Lower lobe of right lung (tissue), 2 donors: ENCODE measurements at places on chromosomes 2 and 18. TPM values are rescaled to one million over a fixed set of nuclear protein-coding genes. Genes with fewer than 3 reads are reported as not detected.
A peak's percentile ranks its signal among the peaks of the same experiment; 100 is the strongest.

DNA sequence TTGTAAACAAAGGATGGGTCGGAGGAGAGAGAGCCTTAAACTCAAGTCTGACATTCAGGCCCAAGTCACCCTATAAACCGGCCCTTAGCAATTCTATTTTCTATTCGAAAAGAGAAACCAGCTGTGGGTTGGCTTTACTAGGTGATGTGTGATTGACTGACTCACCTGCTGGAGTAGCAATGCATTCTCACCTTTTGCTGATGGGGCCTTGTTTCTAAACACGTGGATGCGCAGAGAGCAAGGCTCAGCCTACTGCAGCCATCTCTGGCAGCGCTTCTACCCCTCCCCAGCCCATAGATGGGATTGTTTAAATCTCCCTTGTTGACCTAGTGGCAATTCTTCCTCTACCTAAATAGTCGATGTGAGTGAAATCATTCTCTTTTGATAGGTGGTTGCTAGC lies 138.5 kb downstream of the MEIS1 start:
- H3K27ac ChIP-seq = peak overlapping the region; percentile 42
- peaks cover 39% of the 10 kb centered on the region for H3K27me3 ChIP-seq
- no peak for DNase-seq
- peaks cover 3% of the 10 kb centered on the region for H3K36me3 ChIP-seq

GRCh38 chr2:119756837-119757236 lies 2.9 kb upstream of the PTPN4 start:
- no peaks in the 10 kb centered on the region for H3K36me3 ChIP-seq
- H3K4me1 ChIP-seq = peaks cover 11% of the 10 kb centered on the region
- no peak overlapping the region for H3K27ac ChIP-seq
- no peaks in the 10 kb centered on the region for H3K27me3 ChIP-seq
- no peak for DNase-seq
- no peak overlapping the region for H3K4me3 ChIP-seq

DNA sequence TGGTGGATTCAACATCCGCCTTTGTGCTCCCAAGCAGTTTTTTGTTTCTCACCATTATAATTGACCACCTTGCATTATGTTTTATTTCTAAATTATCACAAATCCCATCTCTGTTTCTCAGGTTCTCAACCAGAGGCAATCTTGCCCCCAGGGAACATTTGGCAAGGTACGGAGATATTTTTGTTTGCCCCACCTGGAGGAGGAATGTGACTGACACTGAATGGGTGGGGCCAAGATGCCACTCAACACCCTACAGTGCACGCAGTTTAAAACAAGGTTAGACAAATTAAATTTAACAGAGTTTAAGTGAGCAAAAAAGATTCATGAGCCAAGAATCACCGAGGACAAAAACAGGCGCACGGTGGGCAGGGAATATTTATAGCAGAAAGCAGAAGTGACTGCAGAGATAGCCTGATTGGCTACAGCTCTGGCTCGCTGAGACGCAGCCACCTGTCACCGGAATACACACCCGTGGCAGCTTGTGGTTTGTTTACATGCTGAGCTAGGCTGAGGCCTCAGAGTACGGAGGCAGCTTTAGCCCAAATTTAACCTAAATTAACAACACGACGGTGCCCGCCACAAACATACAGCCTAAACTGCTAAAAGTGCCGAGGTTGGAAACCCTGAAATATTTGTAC lies 150.0 kb upstream of the ALKAL2 start:
- DNase-seq = no peak
- H3K27ac ChIP-seq = no peak overlapping the region
- H3K36me3 ChIP-seq = no peaks in the 10 kb centered on the region
- H3K4me3 ChIP-seq = peak overlapping the region; percentile 4
- H3K27me3 ChIP-seq = no peaks in the 10 kb centered on the region
- H3K4me1 ChIP-seq = peaks cover 4% of the 10 kb centered on the region

GRCh38 chr2:119333360-119333759 lies 33.3 kb downstream of the C2orf76 start:
- no peaks in the 10 kb centered on the region for H3K4me1 ChIP-seq
- no peak overlapping the region for H3K27ac ChIP-seq
- DNase-seq = no peak
- no peaks in the 10 kb centered on the region for H3K27me3 ChIP-seq
- H3K36me3 ChIP-seq = no peaks in the 10 kb centered on the region
- H3K4me3 ChIP-seq = no peak overlapping the region

DNA sequence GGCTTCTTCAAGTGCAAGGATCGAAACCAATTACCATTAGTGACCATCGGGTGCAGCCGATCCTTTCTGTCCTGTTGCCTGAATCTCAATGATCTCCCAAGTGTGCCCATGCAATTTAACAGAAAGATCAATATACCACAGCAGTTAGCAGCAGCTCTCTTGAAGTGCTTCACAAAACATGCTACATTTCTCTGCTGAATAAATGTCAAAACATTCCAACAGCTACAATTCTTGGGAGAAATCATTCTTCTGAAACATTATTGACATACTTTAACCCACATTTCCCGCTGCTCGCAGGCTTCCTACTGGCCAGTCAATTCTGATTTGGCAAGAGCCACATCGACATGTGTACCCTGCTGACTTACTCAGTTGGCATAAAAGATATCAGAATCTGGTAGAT lies 907.7 kb downstream of the TMEM182 start:
- H3K27ac ChIP-seq = no peak overlapping the region
- no peaks in the 10 kb centered on the region for H3K4me1 ChIP-seq
- no peaks in the 10 kb centered on the region for H3K36me3 ChIP-seq
- H3K27me3 ChIP-seq = no peaks in the 10 kb centered on the region
- H3K4me3 ChIP-seq = no peak overlapping the region

- no peak for DNase-seq
- H3K27me3 ChIP-seq = no peaks in the 10 kb centered on the region
- H3K36me3 ChIP-seq = no peaks in the 10 kb centered on the region
- H3K4me3 ChIP-seq = no peak overlapping the region
- no peak overlapping the region for H3K27ac ChIP-seq
Measured at GRCh38 chr2:162401871-162402270, 57.9 kb downstream of the GCA start.

GRCh38 chr2:147639891-147640290 lies 204.9 kb upstream of the ACVR2A start:
- no peaks in the 10 kb centered on the region for H3K36me3 ChIP-seq
- H3K27ac ChIP-seq = no peak overlapping the region
- no peak overlapping the region for H3K4me3 ChIP-seq
- DNase-seq = no peak

DNA sequence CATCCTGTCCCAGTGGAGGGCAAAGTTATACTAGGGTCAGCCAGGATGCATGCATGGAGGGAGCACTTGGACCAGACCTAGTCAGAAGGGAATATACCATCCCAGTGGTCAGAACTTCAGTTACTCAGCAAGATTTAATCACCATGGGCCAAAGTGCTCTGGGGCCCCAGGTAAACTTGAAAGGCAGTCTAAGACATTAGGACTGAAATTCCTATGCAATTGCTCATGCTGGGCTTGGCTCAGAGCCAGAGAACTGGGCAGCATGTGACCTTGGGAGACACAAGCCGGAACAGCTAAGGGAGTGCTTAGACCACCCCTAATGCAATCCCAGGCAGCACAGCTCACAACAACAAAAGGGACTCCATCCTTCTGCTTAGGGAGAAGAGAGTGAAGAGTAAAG lies 401.3 kb downstream of the KCNJ3 start:
- no peak for DNase-seq
- H3K4me3 ChIP-seq = no peak overlapping the region
- no peaks in the 10 kb centered on the region for H3K27me3 ChIP-seq
- no peak overlapping the region for H3K27ac ChIP-seq

DNA sequence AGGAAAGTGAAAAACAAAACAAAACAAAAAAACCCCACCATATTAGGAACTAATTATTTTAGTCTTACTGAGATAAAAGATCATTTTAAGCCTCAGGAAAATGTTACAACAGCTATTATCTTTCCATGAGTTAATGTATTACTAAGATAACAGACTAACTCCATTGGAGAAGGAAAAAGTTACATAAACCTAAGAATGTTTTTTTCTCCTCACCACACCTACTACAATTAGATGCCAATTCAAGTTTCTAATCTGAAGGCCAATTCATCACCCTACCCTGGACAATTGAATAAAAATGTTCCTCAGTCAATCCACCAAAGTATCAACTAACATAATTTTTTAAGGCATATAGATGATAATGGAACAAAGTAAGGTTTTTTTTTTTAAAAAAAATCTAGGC lies 10.2 kb upstream of the GFPT1 start:
- H3K27ac ChIP-seq = no peak overlapping the region
- no peak for DNase-seq
- no peaks in the 10 kb centered on the region for H3K4me1 ChIP-seq

GRCh38 chr2:236857246-236857645 lies 228.4 kb upstream of the COPS8 start:
- H3K4me1 ChIP-seq = no peaks in the 10 kb centered on the region

DNA sequence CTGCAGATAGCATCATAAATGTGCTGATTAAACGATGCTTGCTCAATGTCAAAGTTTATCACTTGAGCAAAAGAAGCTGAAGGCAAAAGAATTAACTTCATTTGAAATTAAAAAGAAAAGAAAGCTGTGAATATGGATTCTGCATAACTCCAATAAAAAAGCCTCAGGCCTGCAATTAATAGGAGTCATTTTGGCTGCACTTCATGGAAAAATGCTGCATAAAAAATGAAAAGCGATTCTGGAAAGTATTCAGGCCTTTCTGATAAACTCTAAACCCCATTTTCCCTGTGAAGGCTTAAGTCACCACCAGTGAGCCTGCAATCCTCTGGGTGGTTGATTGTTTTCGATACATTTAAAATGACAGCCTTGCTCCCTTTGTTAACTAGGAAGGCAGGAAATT lies 1793.4 kb downstream of the SUCLG1 start:
- H3K36me3 ChIP-seq = no peaks in the 10 kb centered on the region
- H3K4me3 ChIP-seq = no peak overlapping the region
- no peaks in the 10 kb centered on the region for H3K27me3 ChIP-seq
- H3K27ac ChIP-seq = no peak overlapping the region
- H3K4me1 ChIP-seq = no peaks in the 10 kb centered on the region

DNA sequence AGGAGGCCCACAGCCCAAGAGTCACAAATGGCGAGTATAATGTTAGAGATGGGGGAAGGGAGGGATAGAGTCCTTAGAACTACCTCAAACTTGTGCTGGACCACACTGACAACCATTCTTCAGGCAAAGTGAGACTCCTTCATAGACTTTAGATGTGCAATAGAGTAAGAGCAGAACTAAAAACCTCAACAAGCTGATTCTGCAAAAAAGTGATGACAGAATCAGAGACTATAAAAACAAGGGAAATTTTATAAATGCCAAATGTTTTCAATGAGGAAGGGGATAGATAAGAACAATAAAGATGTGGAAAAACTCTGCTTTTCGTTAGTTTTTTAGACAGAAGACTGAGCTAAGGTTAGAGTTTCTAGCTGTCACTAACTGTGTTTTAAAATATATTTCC lies 17.7 kb downstream of the SMC6 start:
- H3K27ac ChIP-seq = no peak overlapping the region
- no peak overlapping the region for H3K4me3 ChIP-seq
- no peak for DNase-seq
- no peaks in the 10 kb centered on the region for H3K4me1 ChIP-seq

DNA sequence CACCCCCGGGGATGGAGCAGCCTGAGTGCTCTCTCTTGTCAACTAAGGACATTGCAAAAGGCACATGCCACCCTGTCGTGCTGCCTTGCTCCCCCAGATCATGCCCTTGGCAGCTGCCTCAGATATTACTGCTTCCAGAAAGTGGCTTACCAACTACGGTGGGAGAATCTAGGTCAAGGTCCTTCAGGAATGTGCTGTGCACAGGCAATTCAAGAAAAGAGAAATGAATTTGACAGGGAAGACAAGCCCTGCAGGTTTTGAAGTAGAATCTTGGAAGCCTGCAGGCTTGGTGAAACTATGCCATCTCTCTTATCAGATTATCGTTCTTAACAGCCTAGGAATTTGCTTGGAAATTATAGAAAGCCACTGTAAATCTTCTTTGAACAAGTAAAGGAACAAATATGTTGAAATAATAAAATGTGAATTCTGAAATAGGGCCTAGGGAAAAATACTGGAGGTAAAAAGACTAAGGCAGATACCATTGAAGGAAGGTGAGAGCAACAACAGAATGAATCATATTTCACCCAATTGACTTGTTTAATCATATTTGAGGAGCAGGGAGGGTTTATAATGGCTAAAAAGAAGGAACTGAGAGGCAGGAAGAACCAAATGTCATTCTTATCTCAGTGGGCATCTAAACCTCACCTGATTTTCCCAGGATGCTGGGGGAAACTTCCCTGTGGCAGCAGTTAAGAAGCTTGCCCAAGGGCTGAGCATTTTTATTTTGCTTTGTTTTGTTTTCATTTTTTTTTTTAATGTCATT lies 94.0 kb upstream of the GLS start:
- DNase-seq = peak; percentile 61
- H3K27me3 ChIP-seq = no peaks in the 10 kb centered on the region
- H3K27ac ChIP-seq = peak overlapping the region; percentile 37
- peaks cover 28% of the 10 kb centered on the region for H3K4me1 ChIP-seq
- H3K36me3 ChIP-seq = no peaks in the 10 kb centered on the region
- no peak overlapping the region for H3K4me3 ChIP-seq

GRCh38 chr2:4673025-4673489 lies 969.7 kb downstream of the DCDC2C start:
- no peak overlapping the region for H3K27ac ChIP-seq
- H3K4me3 ChIP-seq = no peak overlapping the region
- H3K27me3 ChIP-seq = no peaks in the 10 kb centered on the region
- DNase-seq = no peak
- H3K4me1 ChIP-seq = no peaks in the 10 kb centered on the region

- no peaks in the 10 kb centered on the region for H3K36me3 ChIP-seq
- DNase-seq = no peak
- H3K27ac ChIP-seq = no peak overlapping the region
- no peaks in the 10 kb centered on the region for H3K27me3 ChIP-seq
Measured at GRCh38 chr18:21257386-21257785, 15.4 kb downstream of the GREB1L start.

DNA sequence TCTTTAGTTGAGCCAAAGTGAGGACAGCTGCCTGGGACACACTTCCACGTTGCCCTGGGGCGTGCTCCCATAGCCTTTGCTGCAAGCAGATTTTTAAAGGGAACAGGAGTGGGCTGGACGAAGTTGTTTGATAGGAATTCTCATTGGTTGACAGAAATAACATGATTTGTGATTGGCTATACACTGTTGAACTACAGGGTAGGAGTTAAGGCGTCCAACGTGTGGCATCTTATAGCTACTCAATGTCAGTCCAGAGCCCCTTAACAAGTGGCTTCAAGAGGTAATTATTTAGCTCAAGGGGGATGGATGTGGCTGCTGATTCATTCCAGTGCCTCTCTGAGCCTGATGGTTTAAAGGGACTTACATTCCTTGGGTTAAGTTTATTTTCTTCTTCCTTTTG lies 65.5 kb downstream of the ACAA2 start:
- H3K4me3 ChIP-seq = no peak overlapping the region
- H3K27me3 ChIP-seq = no peaks in the 10 kb centered on the region
- H3K4me1 ChIP-seq = peaks cover 3% of the 10 kb centered on the region
- DNase-seq = no peak
- H3K36me3 ChIP-seq = no peaks in the 10 kb centered on the region

The SERPINB10 gene
- total RNA-seq = not detected

The CCDC68 gene
- total RNA-seq = 20.2 TPM

The SP140L gene
- 34.0 TPM for total RNA-seq

The RFTN2 gene
- total RNA-seq = 4.3 TPM

The ANKRD36 gene
- total RNA-seq = 24.4 TPM

The ARHGAP15 gene
- 18.5 TPM for total RNA-seq

The DYSF gene
- 41.2 TPM for total RNA-seq

The LCT gene
- not detected for total RNA-seq

The KCNE4 gene
- total RNA-seq = 1.2 TPM

The STAM2 gene
- total RNA-seq = 39.8 TPM

The VAMP5 gene
- total RNA-seq = 87.0 TPM
